Stimulated activated CD4-positive, alpha-beta T cell treated with anti-CD3 and anti-CD28 coated beads, TNF-alpha, amount 100 ng/mL, for 48 hours (primary cell): ENCODE measurements at places on chromosomes 7 and 10.

DNA sequence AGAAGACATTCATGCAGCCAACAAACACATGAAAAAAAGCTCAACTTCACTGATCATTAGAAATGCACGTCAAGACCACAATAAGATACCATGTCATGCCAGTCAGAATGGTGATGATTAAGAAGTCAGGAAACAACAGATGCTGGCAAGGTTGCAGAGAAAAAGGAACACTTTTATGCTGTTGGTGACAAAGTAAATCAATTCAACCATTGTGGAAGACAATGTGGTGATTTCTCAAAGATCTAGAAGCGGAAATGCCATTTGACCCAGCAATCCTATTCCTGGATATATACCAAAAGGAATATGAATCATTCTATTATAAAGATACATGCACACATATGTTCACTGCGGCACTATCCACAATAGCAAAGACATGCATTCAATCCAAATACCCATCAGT, 77.6 kb downstream of the C10orf90 start:
- DNase-seq, result no peak

- no peak for DNase-seq
Measured at GRCh38 chr7:29154076-29154475, 7.7 kb upstream of the CPVL start.

GRCh38 chr7:122764902-122765301, 62.2 kb upstream of the RNF148 start:
- no peak for DNase-seq

DNA sequence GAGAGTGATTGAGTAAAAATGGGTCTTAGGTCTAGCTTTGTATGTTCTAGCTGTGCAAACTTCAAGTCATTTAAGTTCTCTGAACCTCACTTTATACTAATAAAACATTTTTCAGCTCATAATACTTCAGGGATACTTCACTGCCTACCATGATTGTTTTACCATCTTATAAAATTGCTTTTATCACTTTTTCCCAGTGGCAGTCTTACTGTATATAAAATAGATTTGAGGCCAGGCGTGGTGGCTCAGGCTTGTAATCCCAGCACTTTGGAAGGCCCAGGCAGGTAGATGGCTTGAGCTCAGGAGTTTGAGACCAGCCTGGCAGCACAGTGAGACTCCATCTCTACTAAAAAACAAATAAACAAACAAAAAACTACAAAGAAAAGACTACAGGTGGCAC, 17.4 kb downstream of the FGL2 start:
- DNase-seq, result no peak

- no peak for DNase-seq
Measured at GRCh38 chr7:70799841-70800405, 332.0 kb upstream of the GALNT17 start.

DNA sequence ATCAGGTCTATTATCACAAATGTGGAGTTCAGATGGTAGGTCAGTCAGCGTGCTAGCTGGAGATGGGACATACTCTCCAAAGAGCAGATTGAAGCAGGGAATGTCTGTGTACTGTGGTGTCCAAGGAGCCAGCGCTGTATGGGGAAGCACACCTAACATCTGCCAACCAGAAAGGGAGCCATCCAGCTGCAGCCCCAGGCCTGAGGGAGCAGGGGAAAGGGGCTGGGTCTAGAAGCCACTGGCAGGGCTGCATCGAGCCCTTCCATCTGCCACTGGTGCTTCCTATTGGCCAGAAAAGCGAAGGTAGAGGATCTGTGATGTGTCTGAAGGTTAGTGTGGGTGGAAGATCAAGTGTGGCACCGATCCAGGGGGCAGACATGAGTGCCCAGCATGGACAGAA, 8.0 kb upstream of the RAMP3 start:
- no peak for DNase-seq

- no peak for DNase-seq
Measured at GRCh38 chr10:90193240-90193985, 492.0 kb downstream of the KIF20B start.

GRCh38 chr10:3720228-3721019, 64.6 kb downstream of the KLF6 start:
- no peak for DNase-seq

- no peak for DNase-seq
Measured at GRCh38 chr7:159141167-159141566, 3.5 kb downstream of the VIPR2 start.

DNA sequence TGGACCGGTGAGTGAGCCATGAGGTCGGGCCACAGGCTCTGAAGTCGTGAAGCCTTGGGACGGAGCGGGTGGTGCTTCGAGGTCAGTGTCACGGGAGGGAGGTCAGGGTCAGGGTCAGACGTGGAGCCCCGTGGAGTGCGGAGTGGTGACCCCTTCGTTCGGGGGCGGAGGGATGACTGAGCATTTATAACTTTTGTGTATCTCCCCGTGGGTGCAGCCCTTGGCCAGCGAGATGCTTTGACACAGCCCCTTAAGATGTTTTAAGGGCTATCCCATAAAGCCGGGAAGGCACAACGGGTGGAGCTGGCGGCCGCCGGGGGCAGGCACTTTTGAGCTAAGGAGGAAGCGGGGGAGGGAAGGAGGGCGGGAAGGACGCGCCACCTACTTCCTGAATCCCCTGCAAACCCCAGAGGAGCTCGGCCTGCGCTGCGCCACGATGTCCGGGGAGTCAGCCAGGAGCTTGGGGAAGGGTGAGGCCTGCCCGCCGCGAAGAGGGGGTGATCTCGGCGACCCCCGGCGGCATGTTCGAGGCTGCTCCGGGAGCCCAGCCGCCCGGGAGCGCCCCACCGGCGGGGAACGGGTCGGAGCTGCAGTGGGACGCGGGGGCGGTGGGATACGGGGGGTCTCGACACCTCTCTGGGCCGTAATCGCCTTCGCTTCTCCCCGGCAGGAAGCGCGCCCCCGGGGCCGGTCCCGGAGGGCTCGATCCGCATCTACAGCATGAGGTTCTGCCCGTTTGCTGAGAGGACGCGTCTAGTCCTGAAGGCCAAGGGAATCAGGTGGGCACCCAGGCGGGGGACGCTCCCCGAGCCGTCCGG, at the start of gene GSTO1:
Gene GSTO1 (plus strand): TSS at position 400 of the 818 bp plus-strand sequence. CDS start 37 bp downstream, at position 437.
- DNase-seq, result no peak

DNA sequence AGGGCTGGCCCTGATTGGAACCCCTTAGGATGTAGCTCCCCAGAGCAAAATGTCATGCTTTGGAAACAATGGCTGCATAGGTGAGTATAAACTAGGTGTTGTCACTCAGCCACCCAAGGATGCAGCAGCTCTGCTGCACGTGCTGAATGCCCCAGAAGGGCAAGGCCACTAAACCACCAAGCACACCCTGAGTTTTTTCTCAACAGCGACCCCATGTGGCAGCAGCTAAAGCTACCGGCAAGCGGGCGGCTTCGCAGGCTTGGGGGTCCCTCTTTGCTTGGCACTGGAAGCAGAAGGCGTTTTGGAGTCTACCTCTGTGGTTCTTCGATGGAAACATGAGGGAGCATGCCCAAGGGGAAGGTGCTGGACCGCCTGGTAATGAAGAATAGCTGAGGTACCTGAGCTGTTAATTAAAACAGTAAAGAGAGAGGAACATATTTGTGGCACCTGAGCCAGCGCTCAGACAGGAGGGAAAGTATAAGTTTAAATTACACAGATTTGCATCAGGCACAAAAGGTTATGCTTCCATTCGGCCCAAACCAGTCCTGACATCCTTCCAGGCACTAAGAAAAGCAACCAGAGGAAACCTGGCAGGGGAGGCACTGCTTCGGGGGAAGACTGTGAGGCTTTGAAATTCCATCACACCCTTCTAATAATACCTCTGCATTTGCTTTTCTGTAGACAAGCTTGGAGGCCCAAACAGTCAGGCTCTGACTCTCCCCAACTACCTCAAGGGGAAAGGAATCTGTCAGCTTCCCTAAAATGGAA, 152.1 kb downstream of the GFRA1 start:
- no peak for DNase-seq

DNA sequence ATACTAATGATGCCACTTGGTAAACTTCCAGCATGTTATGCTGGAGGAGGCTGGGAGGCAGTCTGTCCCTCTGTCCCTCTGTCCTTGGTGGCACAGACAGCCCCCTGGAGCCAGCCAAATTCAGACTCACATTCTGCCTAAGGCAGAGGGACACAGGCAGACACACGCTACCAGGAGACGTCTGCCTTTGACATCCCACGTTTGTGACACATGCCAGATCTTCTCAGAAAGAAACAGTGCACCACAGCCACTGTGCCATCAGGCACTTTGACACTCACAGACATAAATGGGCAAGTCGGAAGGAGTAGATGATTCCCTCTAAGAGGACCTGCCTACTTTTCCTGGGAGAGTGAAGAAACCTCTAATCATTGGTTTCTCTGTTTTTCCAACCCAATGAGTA, 467.0 kb downstream of the DPP6 start:
- DNase-seq, result no peak

DNA sequence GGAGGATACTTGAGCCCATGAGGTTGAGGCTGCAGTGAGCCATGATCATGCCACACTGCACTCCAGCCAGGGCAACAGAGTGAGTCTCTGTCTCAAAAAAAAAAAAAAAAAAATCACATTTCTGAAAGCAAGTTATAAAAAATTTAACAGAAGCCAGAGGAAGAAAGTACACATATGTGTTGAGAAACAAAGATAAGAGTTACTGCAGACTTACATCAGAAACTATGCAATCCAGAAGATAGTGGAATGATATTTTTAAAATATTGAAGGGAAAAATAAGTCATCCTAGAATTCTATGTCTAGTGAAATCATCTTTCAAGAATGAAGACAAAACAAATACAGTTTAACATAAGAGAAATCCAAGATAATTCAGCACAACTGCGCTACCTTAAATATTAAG, 46.9 kb downstream of the ZNF518A start:
- no peak for DNase-seq

DNA sequence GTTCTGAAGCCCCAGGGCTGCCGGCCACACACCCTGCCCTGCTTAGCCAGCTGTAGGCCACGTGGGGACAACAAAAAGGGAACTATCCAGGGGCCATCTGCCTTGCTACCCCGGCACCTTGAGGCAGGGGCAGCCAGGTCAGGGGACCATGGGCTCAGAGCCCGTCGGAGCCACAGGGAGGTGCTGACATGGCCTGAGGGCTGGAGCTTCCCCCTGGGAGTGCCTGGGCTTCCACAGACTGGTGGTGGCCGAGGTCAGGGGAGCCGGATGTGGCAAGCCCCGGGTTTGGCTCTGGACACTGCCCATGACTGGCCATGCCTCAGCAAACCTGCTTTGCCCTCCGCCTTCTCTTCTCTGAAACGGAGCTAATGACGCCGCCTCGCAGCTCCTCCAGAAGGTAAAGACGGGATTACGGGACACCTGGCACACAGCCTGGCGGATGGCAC, 178.5 kb downstream of the EBF3 start:
- no peak for DNase-seq

- no peak for DNase-seq
Measured at GRCh38 chr10:93712593-93712992, 10.2 kb upstream of the FRA10AC1 start.

DNA sequence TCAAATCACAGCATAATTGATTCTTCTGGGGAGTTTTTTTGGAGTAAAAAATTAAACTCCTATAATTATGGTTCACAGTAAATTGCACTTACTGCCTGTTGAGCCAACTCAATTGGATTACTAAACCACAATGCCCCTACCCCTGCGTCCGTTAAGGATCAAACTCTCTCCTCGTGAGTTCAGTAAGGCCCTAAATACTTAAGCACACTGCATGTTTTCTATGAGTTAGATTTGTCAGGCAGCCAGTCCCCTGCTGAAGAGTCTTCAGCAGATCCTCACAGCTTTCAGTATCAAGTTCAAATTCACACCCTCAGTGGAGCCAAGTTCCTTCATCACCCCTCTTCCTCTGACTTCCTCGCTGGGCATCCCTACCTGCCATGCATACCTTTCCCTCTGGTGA, 275.0 kb upstream of the BMPER start:
- no peak for DNase-seq

DNA sequence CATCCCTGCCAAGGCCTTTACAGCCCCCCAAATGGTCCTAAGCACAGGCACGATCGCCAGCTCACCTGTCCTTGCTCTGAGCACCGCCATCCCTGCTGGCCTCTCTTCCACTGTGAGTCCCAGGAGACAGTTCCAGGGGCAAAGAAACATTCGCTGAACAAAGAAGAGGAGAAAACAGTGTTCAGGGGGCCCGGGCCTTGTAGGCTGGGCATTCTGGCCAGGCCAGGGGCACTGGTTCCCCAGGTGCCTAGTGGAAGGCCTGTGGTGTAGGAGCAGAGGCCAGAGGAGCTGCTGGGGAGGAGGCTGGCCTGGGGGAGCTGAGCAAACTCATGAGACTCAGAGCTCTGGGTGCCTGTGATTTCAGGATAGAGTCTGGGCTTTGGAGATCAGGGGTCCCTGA, 22.6 kb downstream of the AQP1 start:
- no peak for DNase-seq

DNA sequence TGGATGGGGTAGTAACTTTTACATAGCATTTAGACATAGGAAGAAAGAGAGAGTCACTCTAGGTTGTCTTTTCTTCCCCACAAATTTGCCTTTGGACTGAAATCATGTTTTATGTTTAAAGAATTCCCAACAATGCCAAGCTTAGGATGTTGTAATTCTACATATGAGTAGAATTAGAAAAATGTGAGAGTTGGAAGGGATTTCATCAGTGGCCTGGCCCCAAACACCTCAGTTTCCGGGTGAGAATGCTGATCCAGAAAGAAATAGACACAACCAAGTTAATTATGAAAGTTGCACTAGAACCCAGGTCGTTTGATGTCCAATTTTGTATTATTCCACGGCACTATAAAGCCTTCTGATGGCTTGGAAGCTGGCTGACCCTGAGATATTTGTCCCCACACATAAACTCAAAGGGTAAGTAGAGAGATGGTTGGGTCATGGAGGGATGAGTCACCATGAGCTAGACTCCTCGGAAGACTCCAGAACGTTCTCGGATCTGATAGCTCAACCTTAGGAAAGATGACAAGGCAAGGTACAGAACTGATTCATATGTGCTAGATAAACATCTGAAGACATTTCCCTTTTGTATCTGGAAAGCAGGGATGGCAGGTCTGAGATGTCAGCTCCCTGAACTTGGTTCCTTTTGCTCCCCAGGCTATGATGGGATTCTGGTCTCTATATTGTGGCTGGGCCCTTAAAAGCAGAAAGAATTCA, 48.8 kb upstream of the SLC35B4 start:
- DNase-seq, result no peak

DNA sequence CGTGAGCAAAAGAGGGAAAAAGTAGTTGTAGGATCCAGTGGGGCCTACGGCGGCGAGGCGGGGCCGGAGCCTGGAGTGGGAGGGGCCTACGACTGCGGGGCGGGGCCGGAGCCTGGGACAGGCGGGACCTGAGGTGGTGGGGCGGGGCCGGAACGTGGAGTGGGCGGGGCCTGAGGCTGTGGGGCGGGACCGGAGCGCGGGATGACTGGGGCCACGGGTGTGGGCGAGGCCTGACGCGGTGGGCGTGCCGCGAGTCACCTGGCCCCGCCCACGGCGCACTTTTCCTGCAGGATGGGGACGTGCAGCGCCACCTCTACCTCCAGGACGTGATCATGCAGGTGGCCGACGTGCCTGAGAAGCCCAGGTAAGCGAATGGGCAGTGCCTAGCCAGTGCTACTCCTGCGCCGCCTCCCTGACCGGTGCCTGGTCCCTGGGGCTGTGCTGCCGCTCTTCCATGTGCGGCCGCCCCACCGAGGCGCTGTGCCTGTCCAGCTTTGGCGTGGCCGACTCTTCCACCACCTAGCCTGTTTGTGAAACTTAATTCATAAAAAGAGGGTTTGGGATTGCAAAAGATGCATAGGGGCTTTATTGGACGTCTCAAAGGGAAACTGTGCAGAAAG, 496 bp downstream of the ZNF511 start:
- DNase-seq, result peak; percentile 95

GRCh38 chr10:70176441-70176840, 6.1 kb upstream of the SAR1A start:
- no peak for DNase-seq

GRCh38 chr10:21934307-21934706, 69.2 kb downstream of the DNAJC1 start:
- no peak for DNase-seq

GRCh38 chr10:208616-209015, 73.4 kb downstream of the ZMYND11 start:
- DNase-seq, result no peak
